ENCODE measurements at places on chromosomes 16 and 17.

DNA sequence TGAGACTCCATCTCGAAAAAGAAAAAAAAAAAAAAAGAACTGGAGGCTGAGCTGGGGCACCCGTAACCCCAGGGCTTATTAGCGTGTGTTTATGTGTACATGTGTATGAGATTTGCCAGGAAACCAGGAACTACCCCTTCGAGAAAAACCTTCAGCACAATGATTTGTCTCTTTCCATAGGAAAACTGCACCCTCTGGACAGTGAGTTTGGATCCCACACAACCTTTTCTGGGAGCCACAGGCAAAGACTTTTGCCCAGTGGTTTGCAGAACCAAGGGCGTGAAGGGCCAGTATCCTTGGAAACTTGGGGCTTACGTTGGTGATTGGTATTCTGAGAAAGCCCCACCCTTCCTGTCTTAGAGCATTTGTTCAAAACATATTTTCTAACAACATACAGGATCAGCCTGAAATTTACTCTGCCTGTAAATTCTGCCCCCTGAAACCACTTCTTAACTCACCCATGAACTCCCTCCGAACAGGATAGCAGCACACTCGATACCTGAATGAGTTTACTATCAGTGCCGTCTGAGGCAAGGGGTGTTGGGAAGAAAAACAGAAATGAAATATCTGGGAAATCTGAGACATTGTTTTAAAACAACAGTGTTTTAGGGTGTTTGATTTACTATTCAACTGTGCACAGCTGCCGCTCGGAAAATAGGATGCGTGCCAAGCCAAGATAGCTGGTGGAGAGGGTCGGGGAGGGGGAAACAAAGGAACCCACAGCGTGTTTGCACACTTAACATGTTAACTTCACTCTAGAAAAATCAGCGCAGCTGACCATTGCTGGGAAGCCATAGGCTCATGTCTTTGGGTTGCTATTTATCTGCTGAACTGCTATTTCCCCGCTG, 40.2 kb upstream of the MAF start:
- no peak for DNase-seq

- DNase-seq, result no peak
Measured at GRCh38 chr16:5504064-5504781, 406.6 kb upstream of the EEF2KMT start.

- no peak for DNase-seq
Measured at GRCh38 chr17:73315471-73315870, 3.7 kb upstream of the CDC42EP4 start.

GRCh38 chr16:53646506-53646905, 57.2 kb downstream of the RPGRIP1L start:
- DNase-seq, result no peak

DNA sequence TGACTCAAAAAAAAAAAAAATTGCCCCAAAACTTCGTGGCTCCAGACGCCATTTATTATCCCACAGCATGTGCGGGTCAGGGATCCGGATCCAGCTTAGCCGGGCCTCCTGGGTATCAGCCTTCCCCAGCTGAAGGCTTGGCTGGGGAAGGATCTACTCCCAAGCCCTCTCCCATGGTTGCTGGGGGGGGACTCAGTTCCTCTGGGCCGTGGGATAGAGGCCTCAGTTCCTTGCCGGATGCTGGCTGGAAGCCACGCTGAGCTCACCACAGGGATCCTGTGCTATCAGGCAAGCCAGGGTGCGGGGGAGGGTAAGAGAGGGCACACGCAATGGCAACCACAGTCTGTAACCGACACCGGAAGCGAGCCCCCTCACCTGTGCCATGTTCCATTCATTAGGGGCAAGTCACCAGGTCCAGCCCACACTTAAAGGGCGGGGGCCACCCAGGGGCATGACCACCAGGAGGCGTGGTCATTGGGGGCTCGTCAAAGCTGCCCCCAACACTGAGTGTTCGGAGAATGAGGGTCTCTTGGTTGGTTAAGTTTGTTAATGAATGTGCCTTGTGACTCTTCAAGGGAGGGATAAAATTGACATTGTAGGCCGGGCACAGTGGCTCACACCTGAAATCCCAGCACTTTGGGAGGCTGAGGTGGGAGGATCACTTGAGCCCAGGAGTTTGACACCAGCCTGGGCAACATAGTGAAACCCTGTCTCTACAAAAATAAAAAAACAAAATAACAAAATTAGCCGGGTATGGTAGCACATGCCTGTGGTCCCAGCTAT, 210.0 kb upstream of the GSE1 start:
- no peak for DNase-seq

DNA sequence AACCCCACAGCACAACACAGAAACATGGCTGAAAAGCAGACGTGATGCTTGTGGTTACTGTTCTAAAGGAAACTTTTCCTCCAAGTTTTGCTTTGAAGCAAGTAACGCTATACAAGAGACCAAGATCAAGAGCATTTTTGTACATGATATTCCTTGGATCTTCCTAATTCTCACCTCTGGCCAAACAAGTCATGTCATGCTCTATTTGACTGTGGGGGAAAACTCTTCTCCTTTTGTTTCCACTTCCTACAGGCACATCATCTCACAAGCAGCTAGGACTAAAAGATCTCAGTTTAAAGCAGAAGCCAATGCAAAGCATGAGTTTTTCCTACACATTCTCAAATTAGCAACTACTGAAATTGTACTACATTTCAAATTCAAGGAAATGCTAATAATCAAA, 50.7 kb downstream of the CFDP1 start:
- no peak for DNase-seq

GRCh38 chr16:14028202-14028601, 42.9 kb upstream of the MRTFB start:
- no peak for DNase-seq

- no peak for DNase-seq
Measured at GRCh38 chr16:4586291-4586690, 28.4 kb downstream of the UBALD1 start.

DNA sequence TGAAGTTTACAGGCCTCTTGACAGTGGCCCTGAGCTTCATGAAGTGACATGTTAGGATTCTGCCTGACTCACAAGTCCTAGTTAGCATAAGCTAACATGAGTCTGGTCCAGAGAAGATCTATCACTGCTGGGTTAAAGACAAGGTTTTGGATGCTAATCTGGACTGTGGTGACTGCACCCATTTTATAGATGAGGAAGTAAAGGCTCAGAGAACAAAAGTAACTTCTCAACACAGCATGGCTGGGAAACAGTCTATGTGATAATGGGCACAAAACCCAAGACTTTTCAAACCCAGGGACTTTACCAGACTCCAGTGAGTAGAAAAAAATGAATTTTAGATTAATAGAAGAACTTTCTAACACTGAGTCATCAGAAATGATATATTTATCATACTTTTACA, 236.8 kb upstream of the IRX5 start:
- no peak for DNase-seq

- no peak for DNase-seq
Measured at GRCh38 chr16:57264381-57264780, 19.3 kb downstream of the ARL2BP start.

GRCh38 chr17:66178642-66179041, 13.3 kb downstream of the CEP112 start:
- DNase-seq, result no peak

DNA sequence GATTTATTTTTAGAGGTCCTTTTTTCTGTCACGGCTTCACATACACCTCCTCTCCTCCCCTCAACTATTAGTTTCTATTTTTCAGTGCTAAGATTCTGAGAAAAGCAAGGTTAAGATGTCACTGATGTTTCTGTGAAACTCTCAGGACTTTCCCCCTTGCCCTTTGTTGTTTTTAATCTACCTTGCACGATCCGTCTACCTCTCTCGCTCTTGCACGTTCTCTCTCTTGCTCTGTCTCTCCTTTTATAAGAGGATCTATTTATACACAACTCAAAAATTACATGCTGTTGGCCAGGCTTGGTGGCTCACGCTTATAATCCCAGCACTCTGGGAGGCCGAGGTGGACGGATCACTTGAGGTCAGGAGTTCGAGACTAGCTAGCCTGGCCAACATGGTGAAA, 43.6 kb downstream of the RPA1 start:
- DNase-seq, result no peak

DNA sequence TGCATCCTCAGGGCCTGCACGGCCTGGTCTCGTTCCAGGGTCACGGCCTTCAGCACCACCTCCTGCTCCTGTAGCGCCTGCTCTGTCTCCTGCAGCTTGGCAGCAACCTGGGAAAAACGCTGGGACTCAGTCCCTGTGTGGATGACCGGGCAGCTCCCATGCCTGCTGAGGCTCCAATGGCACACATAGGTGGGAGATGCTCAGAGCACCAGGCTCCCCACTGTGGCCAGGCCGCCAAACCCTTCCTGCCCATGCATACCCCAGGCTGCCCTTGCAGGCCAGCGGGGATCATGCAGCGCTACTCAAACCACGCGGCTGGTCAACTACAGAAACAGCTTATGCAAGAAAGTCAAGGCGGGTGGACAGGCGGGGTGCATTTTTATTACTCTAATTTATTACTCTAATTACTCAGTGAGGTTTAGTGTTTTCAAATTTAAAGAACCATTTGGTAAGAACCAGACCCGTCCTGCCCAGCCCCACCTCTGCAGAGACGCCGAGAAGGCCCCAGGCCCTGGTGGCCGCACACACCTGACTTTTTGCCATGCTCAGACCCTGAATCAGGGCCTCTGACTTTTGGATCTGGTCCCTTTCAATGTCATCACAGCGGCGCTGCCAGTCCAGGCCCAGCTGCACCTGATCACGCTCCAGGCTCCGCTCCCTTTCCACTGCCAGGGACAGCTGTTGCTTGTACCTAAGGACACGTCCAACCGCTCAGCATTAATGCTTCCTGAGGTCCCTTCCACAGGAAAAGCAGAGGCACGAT, 34.0 kb downstream of the CCDC57 start:
- DNase-seq, result no peak

- DNase-seq, result no peak
Measured at GRCh38 chr17:73697872-73698271, 53.6 kb upstream of the SDK2 start.

Data from vagina (tissue), 2 donors.